ENCODE measurements at places on chromosomes 12 and 14.

DNA sequence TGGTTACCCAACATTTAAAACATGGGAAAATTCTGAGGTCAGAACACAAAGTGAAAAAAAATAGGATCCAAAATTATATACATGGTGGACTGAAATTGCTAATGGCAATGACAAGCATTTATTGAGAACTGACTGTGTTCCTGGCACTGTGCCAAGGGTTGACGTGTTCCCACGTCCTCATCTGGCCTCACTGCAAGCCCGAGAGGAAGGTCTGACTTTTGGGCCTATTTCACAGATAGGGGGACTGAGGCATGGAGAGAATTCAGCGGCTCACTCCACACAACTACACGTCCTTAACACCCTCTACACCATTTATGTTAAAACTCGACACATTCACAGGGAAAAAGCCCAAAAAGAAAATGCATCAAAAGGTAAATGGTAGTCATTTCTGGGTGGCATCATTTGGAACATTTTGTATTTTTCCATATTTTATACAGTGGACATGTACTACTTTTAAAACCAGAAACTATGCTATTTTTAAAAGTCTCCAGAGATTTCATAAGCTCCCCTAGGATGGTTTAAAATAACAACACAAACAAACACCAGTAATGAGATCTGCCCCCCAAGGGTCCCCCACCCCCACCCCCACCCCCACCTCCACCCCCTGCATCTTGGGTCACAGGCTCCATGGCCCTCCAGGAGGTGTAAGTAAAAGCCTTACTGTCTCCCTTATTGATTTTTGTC, 27.7 kb downstream of the CLMN start:
- no peak for DNase-seq

DNA sequence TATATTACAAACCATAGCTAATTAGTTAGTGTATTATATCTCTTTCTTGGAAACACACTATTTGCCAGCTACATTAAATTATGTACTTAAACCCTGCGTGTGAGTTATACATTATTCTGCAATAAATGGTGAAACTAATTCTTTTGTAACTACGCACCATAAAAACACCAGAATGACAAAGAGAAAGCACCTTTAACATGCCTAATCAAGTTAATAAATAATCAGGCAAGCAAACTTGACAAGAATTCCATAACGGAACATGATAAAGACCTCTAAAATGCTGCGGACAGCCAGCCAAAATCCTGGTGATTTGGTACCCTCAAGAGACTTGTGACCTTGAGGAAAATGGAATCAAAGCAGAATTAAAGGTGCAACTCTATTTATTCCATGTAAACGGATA, 375.3 kb upstream of the KITLG start:
- no peak for DNase-seq

GRCh38 chr14:71720978-71721624, 211.1 kb upstream of the RGS6 start:
- DNase-seq, result no peak

GRCh38 chr14:82112210-82112839, 578.7 kb upstream of the SEL1L start:
- DNase-seq, result no peak

DNA sequence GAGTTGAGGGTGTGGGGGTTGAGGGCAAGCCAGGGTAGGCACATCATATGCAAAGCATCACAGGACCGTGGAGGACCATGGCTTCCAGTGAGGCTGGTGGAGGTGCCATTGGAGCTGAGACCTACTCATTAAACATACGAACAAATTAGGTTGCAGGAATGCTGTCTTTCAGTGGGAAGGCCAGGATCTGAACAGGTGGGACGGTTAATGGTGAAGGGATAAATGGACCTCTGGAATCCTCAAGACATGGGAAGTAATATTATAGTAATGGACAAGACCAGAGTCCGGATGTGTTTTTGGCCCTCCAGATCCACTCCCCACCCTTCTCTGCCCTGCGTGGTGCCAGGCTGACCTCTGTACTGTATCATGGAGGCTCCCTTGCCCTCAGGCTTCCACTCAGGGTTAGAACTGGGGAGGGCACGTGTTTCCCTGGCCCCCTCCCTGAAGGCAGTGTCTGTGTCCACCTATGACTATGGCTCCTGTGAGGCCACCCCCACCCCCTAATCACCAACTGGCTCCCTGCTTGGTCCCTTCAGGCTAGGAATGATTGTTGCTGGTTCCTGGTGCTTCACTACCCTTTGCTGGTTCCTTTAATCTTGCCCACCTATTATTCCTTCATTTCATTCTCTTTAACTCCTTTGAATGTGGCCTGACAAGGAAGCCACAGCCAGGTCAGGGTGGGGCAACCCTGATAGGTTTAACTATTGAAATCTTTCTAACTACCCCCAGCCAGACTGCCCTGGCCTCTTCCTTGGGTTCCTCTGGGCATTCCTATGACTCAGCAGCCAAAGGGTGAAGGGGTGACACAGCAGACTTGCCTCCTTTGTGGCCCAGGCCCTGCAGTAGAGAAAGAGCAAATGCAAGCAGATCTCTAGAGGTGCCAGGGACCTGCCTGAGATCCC, 10.7 kb downstream of the DHRS2 start:
- DNase-seq, result no peak

DNA sequence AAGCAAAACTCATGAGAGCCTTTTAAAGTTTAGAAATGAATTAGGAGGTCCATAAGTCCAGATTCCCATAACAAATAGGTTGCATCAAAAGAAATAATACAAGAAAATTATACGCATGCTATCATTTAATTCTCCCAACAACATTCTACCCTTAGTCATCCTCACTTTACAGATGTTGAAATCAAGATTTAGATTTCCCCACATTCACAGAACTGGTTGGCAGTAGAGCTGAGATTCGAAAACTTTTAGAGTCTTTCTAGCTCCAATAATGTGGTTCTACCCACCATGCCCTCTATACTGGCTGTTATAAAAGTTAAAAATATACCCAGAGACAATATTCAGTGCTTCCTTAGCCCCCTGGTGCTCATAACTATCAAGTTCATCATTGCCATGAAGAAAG, 56.6 kb upstream of the METAP2 start:
- no peak for DNase-seq

DNA sequence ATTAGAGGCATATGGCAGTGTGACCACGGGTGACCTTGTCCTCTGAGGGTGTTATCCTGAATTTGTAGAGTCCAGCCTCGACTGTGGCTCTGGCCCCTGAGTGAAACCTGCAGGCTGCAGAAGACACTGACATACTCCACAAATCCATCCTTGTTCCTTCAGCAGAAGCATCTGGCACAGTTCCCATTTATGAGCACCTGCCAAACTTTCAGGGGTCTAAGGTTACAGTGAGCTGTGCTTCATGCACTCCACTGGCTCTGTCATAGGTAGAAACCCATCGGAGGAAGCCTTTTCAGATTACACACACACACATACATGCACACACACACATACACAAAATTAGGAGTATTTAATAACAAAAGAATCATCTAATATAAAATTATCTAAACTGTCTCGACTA, 13.6 kb upstream of the NUAK1 start:
- no peak for DNase-seq

DNA sequence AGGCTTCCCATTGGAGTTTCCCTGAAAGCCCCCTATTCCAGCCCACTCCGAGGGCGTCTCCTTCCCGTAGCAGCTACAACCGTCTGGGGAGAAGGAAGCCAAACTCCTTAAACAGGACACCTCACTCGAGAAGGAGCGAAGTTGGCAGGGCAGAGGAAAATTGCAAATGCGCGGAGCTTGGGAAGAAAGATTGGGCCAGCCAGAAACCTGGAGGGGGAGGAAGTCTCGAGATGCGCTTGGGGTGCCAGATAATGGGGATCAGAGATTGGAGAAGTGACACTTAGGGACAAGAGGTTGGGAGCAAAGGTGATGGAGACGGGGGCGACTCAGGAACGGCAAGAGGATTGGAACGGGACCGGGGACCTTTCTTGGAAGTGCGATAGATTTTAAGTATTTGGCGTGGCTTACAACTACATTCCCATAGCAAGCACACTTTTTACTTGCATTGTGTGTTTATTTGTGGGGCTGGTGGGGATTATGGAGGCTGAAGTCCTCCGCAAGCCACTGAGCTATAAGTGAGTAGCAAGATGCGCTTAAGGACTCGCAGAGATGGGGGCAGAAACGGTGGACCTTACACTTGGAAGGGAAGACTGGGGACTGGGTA, 926 bp downstream of the HRK start:
- no peak for DNase-seq

DNA sequence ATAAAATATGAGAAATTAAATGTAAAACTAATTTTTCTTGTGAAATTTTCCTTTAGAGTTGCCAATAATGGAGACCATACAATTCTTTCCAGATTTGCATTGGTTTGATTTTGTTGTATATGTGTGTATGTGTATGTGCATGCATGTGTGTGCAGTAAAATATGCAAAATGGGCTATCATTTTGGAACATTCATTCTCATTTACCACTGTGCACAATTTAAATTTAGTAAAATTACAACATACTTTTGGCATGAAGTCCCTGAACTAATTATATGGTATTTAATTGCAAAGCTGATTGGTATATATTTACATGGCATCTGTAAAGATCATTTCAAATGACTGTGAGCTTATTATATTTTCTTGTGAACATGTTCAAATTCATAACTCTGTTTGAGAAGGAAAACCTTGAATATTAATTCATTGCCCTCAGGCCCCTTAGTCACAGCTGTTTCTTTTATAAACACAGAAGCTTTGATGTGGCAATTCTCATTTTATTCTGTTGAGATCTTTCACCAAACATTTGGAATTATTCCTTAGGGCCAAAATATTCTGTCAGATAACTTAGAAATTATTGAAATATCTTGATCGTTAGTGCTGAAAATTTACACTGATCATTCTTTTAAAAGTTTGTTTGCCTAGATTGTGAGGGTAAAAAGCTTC, 17.6 kb downstream of the KERA start:
- no peak for DNase-seq

GRCh38 chr12:120094485-120094884, 22.1 kb downstream of the RAB35 start:
- DNase-seq, result no peak

DNA sequence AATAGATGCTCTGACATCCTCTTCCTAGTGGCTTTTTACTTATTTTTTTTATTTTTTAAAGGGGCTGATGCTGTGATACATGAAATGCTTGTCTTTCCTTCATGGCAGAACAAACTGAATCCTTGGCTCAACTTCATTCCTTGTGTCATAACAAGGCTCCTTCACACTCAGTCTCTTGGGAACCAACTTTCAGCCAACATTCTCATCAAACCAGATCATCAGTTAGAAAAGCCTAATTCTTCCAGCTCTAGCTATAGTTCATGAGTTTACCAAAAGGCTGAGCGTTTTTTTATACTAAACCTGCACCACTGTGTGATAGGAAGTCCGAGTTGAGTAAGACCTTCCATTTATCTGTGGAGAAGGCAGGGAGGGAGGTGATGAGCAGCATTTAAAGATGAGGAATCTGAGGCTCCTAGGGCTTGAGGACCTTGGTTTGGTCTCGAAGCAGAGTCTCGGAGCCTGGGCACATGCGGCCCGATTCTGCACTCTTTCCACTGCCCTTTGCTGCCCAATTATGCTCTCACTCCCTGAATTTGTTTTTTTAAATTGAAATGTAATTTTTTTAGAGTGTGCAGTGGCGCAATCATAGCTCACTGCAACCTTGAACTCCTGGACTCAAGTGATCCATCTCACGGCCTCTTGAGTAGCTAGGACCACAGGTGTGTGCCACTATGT, 8.2 kb downstream of the GPRC5D start:
- DNase-seq, result no peak

DNA sequence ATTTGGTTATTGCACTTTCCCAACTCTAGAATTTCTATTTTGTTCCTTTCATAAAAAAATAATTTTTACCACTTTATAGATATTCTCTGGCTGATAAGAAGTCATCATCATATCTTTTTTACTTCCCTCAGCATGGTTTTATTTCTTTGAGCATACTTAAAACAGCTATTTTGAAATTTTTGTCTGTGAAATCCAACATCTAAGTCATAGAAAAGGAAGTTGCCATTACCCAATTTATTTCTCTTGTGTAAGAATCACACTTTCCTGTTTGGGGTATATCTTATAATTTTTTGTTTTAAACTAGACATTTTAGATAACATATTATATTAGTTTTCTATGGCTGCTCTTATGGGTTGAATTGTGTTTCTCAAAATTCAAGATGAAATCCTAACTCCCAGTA, 400.2 kb upstream of the OR4E1 start:
- DNase-seq, result no peak

- DNase-seq, result peak; percentile 70
Observed at GRCh38 chr12:4303750-4304149, 17.3 kb upstream of the TIGAR start.

- DNase-seq, result no peak
Observed at GRCh38 chr14:100392356-100392755, 69.2 kb downstream of the SLC25A47 start.

GRCh38 chr12:14303661-14304155, 61.8 kb upstream of the ATF7IP start:
- no peak for DNase-seq

DNA sequence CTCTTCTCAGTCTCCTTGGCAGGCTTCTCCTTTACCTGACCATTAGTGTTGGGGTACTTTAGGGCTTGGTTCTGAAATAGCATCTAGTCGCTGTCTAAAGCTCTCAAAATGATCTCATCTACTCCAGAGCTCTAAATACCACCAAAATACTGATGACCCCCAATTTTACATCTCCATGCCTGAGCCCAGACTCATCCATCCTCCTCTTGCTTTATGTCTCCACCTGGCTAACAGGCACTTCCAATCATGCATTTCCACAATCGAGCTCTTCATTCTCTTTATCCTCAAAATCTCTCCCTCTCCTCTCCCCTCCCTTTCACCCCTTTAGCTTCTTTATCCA, 40.5 kb upstream of the PTGR2 start:
- no peak for DNase-seq

- no peak for DNase-seq
Observed at GRCh38 chr14:83085725-83086124, 1552.1 kb upstream of the SEL1L start.

DNA sequence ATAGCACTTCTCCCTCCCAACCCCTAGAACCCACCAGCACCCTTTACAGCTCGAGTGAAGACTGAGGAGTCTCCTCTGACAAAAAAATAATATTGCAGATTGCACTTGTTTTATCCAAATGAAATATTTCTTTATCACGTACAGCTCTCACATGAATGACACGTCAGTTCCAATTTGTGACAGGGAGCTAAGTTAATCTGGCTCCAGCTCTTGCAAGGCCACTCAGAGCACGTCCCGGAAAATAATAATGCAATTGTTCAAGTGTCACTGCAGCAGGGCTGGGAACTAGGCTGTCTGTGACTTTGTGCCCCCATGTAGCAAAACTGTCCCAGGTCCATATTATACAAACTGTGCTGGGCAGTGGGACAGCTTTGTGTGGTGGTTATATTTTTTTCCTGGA, 539.6 kb downstream of the VRK1 start:
- no peak for DNase-seq

GRCh38 chr12:124024776-124025175, 51.8 kb downstream of the ZNF664 start:
- DNase-seq, result no peak

GRCh38 chr14:85601246-85601645, 71.3 kb downstream of the FLRT2 start:
- DNase-seq, result no peak

- no peak for DNase-seq
Observed at GRCh38 chr14:38868399-38869290, 234.4 kb downstream of the SEC23A start.

- no peak for DNase-seq
Observed at GRCh38 chr12:1398673-1399072, 195.7 kb downstream of the FBXL14 start.

- DNase-seq, result no peak
Observed at GRCh38 chr14:22494486-22495135, 94.4 kb downstream of the DAD1 start.

Data from spinal cord (tissue), 10 donors.